GM19239 (cell line): ENCODE measurements at places on chromosomes 1 and 21.

- DNase-seq, result no peak
These were observed 40.7 kb downstream of the ARHGEF11 start for GRCh38 chr1:157004806-157005205.

DNA sequence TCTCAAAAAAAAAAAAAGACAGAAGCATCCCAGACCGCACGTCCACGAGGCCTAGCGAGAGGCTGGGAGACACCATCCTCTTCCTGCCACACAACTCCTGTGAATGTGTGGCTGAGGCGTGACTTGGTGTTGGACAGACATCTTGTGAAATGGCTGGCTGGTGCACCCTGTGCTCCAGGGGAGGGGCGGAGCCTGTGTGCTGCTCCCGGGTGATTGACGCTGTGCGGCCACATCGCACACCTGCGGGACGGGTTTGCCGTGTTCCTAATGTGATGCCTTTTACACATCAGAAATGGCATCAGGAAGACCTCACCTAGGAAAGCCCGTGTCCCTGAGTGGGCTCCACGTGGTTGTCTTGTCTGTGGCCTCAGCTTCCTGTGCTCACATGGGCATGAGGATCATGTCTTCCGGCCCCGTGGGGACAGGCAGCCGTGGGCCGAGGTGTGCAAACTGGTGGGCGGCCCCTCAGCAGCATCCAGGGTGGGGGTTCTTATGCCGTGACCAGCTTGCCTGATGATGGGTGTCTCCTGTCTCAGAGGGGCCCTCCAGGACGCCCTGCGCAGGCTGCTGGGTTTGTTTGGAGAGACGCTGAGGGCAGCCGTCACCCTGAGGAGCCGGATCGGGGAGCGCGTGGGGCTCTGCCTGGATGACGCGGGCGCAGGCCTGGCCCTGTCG, 64.4 kb downstream of the PCNT start:
- no peak for DNase-seq

DNA sequence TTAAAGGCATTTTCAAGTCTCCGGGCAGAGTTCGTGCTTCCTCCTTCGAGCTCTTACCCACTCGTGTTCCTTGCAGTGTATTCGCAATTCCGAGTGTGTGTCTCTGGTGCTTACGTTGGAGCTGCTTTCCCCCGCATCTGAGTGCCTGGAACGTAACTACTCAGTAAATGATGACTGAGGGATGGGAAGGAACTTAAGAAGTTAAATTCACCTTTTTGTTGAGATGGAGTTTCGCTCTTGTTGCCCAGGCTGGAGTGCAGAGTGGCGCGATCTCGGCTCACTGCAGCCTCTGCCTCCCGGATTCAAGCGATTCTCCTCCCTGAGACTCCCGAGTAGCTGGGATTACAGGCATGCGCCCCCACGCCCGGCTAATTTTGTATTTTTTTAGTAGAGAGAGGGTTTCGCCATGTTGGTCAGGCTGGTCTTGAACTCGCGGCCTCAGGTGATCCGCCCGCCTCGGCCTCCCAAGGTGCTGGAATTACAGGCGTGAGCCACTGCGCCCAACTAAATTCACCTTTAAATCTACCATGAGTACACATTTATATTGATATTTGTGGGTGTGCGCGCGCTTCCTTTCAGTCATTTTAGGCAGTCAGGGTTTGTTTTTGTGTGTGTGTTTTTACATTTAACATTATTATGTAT, 837 bp downstream of the NDUFS5 start:
- no peak for DNase-seq

DNA sequence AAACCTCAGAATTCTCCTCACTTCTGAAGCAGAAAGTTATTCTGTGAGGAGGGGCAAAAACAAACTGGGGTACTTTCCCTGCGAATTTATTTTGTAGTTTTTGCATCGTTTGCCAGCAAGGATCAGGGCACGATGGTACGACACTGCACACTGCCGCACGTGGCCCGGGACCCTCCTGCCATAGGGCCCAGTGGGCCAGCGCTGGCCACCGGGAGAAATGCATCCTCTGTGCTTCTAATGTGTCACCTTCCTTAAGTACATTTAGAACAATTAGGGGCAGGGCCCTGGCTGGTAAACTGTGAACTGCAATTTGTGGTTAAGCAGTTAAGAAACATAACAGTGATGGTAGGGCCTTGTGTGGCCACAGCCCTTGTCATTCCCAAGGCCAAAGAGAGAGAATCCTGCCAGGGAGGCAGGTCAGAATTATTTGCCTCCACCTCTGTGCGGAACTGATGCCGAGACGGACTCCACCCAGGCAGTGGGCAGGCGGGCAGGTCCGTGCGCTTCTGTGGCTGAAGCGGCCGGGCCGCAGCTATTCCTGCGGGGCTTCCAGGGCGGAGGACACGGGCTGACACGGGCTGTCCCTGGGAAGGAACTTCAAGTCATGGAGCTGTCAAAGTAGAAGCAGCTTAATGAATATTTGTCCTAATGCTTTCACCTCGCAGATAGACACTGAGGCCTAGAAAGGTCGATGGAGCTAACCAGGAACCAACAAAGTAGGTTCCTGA, 12.5 kb downstream of the GPR137B start:
- DNase-seq, result no peak

- DNase-seq, result no peak
These were observed 30.3 kb upstream of the FMOD start for GRCh38 chr1:203381151-203381751.
